Activated CD8-positive, alpha-beta memory T cell treated with anti-CD3 and anti-CD28 coated beads, Interleukin-2, amount 50 U/mL, for 48 hours (primary cell): ENCODE measurements at places on chromosomes 16 and 17.
A peak's percentile ranks its signal among the peaks of the same experiment; 100 is the strongest.

DNA sequence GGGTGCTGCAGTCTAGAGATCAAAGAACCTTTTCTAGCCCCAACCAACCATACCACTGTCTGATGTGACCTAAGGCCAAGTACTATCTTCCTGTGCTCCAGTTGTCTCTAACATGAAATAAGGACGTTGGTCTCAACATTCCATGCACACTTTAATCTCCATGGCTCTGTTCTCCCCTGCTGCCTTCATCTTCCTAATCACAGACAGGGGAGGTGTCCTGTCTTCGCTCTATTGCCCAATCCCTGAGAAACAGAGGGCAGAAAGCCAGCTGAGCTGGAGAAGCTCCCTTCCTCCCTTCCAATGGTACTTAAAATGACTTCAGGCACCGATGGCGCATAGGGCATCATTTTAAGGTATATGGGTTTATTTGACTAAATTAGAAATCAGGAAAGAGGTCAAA lies 148.9 kb upstream of the GNAO1 start:
- no peak for DNase-seq

DNA sequence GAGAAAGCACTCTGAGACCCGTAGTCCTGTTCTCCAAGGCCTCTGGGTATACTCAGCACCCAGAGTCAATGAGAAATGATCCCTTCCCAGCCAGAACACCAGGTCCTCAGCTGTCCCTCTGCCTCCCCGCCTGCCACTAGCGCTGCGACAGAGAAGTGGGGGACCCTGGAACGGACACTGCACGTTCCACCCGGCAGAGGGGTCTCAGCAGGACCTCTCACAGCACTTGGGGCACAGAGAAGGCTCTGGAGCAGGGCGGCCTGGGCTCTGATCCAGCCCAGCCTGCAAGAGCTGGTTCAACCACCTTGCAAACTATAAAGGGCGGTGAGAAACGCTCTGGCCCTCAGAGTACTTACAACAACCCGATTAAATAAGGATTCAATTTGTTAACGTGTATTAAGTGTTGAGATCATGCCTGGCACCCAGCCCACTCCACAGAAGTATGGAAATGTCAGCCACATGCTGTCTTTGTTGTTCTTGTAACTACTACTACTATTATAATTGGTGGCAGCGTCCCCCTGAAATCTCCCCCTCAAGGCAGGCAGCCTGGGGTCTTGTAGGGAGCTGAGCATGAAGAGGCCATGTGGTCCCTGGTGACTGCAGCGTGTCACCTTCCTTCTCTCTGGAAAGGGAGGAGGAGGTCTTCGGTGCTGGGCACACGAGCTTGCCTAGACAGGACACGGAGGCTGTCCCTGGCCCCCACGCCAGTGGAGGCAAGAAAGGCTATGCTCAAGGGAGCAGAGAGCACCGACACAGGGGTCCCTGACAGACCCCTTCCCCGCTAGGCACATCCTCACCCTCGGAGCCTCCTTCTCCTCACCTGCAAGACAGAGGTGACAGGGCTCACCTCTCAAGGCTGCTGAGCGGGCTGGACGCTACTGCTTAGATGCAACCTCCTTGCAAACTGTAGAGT lies 2.4 kb downstream of the OSGIN1 start:
- DNase-seq, result no peak

GRCh38 chr17:81741049-81741593 lies 29.0 kb downstream of the SLC25A10 start:
- no peak for DNase-seq

DNA sequence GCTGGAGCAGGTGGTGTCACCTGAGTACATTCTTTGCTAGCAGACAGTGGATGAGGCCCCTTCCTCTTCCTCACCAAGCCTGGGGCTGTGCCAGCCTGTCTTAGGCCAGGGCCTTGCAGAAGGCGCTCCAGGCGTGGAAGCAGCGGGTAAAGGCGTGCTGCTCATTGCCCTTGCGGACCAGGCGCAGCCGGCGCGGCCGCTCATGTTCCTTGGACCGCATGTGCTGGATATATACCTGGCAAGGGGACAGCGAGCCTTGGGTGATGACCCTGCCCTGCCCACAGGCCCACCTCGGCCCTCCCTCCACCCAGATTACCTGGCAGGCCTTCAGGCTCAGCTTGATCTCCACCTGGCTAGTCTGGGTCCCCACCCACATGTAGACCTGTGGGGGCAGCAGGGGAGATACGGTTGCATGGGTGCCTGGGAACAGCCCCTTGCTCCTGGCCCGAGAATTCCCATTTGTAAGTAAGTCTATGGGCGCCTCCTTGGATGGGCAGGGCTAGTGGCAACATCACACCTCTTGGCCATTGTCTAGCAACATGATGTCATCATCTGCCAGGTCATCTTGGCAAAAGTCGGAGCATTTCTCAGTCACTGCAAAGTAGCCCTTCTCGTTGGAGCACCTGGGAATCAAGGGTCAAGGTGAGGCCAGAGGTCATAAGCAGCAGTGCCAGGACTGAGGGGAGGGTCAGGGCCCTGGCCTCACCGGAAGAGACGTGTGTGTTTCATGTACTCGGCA lies 13.3 kb downstream of the FLII start:
- DNase-seq, result no peak

DNA sequence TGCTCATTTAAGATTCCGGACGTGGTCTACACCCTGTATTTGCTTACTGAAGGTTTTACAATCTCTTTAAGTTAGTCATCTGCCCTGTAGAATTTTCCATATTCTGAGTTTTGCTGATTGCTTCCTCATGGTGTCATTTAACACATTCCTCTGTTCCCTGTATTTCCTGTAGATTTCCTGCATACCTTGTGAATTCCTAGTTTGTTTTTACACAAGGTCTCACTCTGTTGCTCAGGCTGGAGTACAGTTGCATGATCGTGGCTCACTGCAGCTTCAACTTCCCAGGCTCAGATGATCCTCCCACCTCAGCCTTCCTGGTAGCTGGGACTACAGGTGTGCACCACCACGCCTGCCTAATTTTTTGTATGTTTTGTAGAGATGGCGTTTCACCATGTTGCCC lies 66.8 kb downstream of the CMIP start:
- DNase-seq, result no peak

DNA sequence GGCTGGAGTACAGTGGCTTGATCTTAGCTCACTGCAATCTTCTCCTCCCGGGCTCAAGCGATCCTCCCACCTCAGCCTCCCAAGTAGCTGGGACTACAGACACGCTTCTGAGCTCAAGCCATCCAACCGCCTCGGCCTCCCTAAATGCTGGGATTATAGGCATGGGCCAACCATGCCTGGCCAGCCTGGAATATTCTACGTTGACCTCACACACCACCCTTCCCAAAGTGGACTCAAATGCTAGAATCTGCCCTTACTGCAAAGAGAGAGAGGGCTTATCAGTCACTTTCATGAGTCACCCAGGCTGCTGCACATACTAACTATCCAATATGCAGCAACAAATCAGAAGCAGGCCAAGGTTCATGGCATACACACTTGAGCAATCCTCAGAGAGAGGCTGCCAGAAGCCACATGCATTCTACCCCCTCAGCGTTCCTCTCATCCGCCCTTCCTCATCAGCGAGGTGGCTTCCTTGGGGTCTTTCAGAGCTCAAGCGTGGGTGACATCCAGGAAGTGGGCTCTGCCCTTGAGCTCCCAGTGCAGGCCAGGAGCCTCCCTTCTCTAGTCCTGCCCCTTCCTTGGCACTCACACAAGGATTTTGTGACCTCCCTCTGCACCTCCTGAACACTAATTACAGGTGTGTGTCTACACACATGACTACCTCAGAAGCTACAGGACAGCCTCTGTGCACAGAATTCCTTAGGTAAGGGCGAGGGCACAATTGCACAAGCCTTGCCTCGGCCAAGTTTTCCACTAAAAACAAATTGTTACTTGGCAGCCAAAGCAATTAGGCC lies 24.8 kb upstream of the SIAH1 start:
- DNase-seq, result no peak

- DNase-seq, result no peak
These were observed 44.4 kb downstream of the RBFOX3 start for GRCh38 chr17:79566251-79566955.

- no peak for DNase-seq
These were observed 37.0 kb downstream of the ABCC12 start for GRCh38 chr16:48118841-48119240.

DNA sequence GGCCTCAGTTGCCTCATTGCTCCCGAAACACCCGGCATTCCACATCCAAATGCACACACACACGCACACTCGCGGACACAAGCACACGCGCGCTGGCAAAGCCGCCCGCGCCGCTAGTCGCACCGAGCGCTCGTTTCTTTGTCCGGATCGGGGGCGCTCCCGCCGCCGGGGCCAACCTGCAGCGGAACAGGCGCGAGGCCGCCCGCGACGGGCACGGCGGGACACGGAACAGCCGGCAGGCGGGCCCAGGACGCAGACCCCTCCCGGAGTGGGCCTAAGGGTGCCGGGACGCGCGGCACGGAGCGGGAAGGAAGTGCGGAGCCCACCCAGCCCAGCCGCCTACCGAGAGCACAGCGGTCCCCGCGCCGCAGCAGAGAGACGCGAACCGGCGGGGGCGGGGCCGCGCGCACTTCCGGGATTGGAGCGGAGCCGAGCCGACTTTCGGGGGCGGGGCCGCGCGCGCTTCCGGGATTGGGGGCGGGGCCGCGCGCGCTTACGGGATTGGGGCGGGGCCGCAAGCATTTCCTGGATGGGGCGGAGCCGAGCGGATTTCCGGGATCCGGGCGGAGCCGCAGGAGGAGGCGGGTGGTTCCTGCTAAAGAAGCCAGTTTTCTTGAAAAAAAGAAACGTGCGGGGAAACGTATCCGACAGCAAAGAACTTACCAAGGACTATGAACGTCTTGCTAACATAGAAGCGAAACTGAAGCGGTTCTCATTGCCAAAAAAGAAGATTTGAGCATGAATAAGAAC lies at the start of gene CYBC1:
Gene CYBC1, minus strand, starts transcription at position 396 of the 750 bp plus-strand sequence. CDS start 1,498 bp downstream, outside the sequence.
- peak; percentile 99 for DNase-seq

- DNase-seq, result peak; percentile 85
These were observed 1.6 kb downstream of the HOXB2 start for GRCh38 chr17:48543107-48543853.

DNA sequence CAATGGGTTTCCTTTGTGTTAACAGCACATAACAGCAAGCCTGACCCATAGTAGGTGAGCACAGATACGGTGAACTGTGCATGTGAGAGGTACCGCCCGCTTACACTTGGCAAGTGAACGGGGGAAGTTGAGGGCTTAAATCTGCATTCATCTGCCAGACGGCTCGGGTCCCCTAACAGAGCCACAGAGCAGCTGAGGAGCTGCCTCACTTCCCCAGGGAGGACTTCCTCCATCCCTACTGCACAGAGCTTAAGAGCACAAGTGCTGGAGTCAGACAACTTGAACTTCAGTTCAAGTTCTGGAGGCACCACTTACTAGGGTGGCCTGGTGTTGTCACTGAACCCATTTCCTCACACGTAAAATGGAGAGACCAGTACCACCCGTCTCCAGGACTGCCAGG lies 13.4 kb downstream of the RAB5C start:
- DNase-seq, result no peak

DNA sequence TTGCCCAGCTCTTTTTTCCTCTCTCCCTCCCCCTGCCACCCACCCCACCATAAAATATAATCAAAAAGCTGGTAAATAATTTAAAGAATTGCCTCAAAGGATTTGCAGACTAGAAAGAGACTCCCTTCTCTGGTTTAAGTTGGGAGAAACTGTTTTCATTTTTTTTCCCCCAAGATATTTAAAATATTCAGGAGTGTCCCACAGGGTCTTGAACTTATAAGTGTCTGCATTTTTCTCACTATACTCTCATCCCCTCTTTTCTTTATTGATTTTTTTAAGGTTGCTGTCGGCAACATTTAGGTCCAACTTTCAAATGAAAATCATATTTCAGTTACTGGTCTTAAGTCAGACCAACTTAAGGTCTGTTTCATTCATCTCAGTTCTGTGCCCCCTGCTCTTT lies 210.2 kb downstream of the MSI2 start:
- DNase-seq, result no peak

DNA sequence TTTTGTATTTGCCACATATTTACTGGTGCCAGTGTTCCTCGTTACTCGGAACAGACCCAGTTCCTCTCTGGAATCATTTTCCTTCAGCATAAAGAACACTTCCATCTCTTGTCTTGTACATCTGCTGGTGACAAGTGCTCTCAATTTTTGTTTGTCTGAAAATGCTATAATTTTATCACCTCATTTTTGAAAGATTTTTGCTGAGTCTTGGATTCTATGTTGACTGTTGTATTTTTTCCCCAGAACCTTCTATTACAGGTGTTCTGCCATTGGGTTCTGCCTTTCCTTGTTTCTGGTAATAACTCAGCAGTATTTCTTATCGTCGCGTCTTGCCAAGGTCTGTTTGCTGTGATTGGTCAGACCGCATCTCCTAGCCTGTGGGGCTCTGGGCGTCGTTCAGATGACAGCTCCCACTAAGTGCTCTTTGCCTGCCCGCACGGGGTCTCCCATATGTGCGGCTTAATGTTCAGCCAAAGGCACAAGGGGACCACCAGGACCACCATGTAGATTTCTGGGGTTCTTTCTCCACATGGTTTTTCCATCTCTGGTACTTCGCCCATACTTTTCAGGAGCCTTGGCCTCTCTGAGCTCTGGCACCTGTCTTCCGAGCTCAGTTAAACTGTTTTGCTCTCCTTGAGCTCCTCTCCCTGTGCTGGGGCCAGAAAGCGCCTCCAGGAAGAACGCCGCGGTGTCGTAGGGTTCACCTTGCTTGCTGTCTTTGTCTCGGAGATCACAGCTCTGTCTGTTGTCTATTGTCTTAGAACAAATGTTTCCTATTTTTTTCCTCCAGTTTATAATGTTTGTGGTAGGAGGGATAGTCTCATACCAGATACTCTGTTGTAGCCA lies 80.0 kb downstream of the METRNL start:
- no peak for DNase-seq

DNA sequence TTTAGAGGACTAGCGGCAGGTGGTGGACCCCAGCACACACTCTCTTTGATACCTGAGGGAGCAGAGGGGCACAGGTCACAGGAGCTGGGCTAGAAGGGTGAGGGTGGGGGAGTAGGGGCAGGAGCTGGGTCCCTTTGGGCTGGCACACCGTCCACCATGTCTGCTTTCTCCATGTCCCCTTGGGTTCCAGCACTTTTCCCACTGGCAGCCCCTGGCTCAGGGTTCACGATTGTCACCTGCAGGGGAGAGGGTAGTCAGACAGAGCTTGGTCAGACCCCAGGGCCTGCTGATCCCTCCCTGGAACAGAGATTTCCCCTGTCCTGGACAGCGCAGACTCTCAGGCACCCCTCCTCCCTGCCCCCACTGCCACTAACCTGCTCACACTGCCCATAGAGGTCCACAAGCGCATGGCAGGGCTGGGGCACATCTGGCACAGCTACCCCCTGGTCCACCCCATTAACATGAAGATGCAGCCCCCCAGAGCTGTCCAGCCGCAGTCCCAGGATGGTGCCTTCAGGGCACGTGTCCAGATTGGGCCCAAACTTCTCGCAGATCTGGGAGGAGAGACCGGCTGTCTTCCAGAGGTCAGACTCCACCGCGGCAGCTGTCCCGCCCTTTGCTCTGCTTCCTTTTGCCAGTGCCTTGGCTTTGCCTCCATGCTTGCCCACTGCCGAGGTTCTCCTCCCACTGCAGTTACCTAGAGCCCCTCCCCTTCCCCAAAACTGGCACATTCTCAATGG lies 3.1 kb upstream of the GPS2 start:
- no peak for DNase-seq
